ENCODE measurements at places on chromosomes 7 and 10. TPM values are rescaled to one million over a fixed set of nuclear protein-coding genes. Genes with fewer than 3 reads are reported as not detected.
A peak's percentile ranks its signal among the peaks of the same experiment; 100 is the strongest.

The LRRC4 gene
- 0.70 TPM for total RNA-seq

The STEAP2 gene
- not detected for total RNA-seq

The HABP2 gene
- 0.18 TPM for total RNA-seq

DNA sequence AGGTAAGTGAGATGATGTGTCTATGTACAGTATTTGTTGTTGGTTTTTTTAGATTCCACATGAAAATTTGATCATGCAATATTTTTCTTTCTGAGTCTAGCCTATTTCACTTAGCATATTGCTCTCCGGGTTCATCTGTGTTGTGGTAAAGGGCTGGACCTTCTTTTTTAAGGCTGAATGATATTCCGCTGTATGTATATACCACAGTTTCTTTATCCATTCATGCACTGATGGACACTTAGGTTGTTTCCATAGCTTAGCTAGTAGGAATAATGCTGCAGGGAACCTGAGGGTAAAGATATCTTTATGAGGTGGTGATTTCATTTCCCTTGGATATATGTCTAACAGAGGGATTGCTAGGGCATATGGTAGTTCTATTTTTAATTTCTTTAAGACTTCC is 80.8 kb downstream of the FAM107B start:
- H3K27me3 ChIP-seq: peaks cover 13% of the 10 kb centered on the region
- DNase-seq: no peak
- H3K36me3 ChIP-seq: no peaks in the 10 kb centered on the region
- H3K4me3 ChIP-seq: no peak overlapping the region
- H3K4me1 ChIP-seq: peaks cover 2% of the 10 kb centered on the region
- no peak overlapping the region for H3K27ac ChIP-seq

DNA sequence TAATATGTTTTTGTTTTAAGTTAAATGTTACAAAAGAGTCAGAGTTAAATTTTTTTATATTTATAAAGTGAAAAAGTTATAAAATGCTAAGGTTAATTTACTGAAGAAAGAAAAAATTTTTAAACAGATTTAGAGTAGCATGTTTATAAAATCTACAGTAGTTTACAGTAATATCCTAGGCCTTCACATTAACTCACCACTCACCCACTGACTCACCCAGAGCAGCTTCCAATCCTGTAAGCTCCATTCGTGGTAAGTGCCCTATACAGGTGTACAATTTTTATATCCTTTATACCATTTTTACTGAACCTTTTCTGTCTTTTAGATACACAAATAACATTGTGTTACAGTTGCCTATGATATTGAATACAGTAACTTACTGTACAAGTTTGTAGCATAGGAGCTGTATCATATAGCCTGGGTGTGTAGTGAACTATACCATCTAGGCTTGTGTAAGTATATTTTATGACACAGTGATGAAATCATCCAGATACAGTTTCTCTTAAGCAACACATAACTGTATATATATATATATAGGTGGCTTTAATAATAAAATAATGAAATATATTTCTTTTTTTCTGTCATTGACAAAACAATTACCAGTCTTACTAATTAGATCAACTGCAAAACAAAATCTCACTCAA is 79.6 kb downstream of the PTEN start:
- H3K4me3 ChIP-seq: no peak overlapping the region
- peaks cover 18% of the 10 kb centered on the region for H3K4me1 ChIP-seq
- no peaks in the 10 kb centered on the region for H3K27me3 ChIP-seq

The SH2B2 gene
- 8.9 TPM for total RNA-seq

DNA sequence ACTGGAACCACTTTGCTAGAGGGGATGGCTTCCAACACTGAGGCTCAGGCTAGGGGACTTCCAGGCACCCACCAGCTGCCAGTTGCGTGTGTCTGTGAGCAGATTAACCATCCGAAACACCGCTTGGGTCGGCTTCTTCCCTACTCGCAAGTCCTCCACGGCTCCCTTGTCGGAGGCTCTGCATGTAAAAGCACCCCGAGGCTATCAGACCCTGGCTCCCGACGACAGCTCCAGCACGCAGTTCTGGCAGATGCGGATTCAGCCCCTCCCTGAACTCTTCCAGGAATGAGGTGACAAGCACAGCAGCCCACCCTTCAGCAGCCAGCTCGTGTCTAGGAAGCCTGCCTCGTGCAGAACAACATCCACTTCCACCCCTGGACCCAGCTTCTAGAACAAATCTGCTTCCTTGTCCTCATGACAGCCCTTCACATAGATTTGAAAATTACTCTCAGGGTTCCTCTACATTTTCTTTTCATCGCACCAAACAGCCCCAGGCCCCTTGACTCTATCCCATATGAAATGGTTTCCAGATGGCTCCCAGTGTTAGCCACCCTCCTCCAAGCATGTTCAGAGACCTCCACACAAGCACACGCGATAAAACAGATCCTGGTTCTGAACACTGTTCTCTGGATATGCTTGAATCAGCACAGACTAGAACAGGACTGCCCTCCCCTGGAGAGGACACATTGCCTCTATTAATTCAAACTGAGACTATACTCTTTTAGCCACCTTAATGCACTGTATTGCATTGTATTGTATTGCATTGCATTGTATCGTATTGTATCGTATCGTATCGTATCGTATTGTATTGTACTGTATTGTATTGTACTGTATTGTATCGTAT is 44.6 kb downstream of the SLIT1 start:
- peaks cover 12% of the 10 kb centered on the region for H3K4me1 ChIP-seq
- no peaks in the 10 kb centered on the region for H3K36me3 ChIP-seq
- DNase-seq: no peak
- no peak overlapping the region for H3K4me3 ChIP-seq
- peaks cover 75% of the 10 kb centered on the region for H3K27me3 ChIP-seq
- no peak overlapping the region for H3K27ac ChIP-seq

The FGF8 gene
- not detected for total RNA-seq

DNA sequence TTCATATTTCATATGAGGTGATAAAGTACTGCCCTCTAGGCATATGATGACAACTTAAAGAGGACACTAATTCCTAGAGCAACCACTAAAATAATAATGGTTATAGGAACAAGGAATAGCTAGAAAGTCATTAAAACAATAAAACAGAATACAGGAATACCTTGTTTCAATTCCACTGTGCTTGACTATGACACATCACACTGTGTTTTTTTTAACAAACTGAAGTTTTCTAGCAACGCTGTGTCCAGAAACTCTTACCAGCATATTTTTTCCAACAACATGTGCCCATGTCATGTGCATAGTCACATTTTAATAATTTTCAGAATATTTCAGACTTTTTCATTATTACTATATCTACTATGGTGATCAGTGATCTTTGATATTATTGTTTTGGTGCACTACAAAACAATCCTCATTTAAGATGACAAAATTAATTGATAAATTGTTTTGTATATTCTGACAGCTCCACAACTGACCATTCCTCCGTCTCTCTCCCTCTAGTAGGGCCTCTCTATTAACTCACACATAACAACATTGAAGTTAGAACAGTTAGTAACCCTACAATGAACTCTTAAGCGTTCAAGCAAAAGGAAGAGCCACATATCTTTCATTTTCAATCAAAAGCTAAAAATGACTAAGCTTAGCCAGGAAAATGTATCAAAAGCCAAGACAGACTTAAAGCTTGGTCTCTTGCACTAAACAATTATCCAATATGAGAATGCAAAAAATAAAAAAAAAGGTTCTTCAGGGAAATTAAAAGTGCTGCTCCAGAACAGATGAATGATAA is 85.8 kb downstream of the SNX13 start:
- peaks cover 10% of the 10 kb centered on the region for H3K4me1 ChIP-seq
- H3K27me3 ChIP-seq: no peaks in the 10 kb centered on the region
- peak overlapping the region; percentile 28 for H3K27ac ChIP-seq

DNA sequence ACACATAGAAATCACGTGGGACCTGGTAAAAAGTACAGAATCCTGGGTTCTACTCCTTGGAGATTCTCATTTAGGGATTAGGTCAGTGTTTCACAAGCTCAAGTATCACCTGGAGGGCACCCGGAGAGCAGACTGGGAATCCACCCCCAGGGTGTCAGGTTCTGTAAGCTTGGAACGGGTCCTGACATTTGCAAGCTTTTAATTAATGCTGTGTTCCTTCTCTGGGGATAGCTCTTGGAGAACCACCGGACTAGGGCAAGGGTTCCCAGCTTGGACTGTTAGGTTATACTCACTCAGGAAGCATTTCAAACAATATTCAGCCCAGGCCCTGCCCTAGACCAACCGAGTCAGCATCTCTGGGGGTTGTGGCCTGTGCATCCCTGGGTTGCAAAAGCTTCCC is 23.0 kb downstream of the TCF7L2 start:
- no peaks in the 10 kb centered on the region for H3K27me3 ChIP-seq
- no peak for DNase-seq
- H3K27ac ChIP-seq: no peak overlapping the region
- no peak overlapping the region for H3K4me3 ChIP-seq
- peaks cover 60% of the 10 kb centered on the region for H3K36me3 ChIP-seq
- H3K4me1 ChIP-seq: peaks cover 26% of the 10 kb centered on the region

GRCh38 chr7:120628251-120628650 is 229.7 kb downstream of the TSPAN12 start:
- H3K4me3 ChIP-seq: no peak overlapping the region
- no peaks in the 10 kb centered on the region for H3K4me1 ChIP-seq
- no peak overlapping the region for H3K27ac ChIP-seq
- no peaks in the 10 kb centered on the region for H3K36me3 ChIP-seq

- H3K27ac ChIP-seq: peak overlapping the region; percentile 92
- no peaks in the 10 kb centered on the region for H3K36me3 ChIP-seq
- DNase-seq: no peak
- H3K4me3 ChIP-seq: peak overlapping the region; percentile 95
- H3K27me3 ChIP-seq: no peaks in the 10 kb centered on the region
Observed at GRCh38 chr7:112206991-112207592, 597 bp downstream of the ZNF277 start.

GRCh38 chr7:127365164-127365956 is 27.1 kb downstream of the ZNF800 start:
- H3K4me3 ChIP-seq: no peak overlapping the region
- H3K4me1 ChIP-seq: no peaks in the 10 kb centered on the region
- peaks cover 10% of the 10 kb centered on the region for H3K36me3 ChIP-seq
- H3K27me3 ChIP-seq: no peaks in the 10 kb centered on the region

- H3K27me3 ChIP-seq: no peaks in the 10 kb centered on the region
- no peak overlapping the region for H3K4me3 ChIP-seq
- no peak for DNase-seq
- no peaks in the 10 kb centered on the region for H3K36me3 ChIP-seq
- no peak overlapping the region for H3K27ac ChIP-seq
- no peaks in the 10 kb centered on the region for H3K4me1 ChIP-seq
Observed at GRCh38 chr7:144513334-144513733, 109.8 kb upstream of the NOBOX start.

DNA sequence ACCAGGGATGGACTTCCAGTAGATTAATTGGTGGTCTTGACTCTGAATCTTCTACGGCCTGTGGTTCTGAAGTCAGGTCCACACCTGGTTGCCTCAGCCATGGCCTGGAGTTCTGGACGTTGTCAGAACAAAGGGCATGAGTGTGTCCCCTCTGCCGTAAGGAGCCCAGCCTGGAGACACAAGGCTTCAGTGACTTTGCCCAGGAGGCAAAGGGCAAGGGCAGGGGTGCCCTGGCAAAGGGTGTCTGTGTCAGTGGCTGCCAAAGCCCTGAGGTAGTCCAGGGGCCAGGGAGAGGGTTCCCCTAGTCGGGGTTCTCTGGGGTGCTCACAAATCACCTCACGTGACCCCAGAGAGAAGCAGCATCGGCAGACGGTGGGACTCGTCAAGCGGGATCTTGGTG is 273.2 kb upstream of the ZNF32 start:
- peak; percentile 64 for DNase-seq
- no peak overlapping the region for H3K27ac ChIP-seq
- peaks cover 9% of the 10 kb centered on the region for H3K27me3 ChIP-seq
- H3K36me3 ChIP-seq: peaks cover 2% of the 10 kb centered on the region
- H3K4me3 ChIP-seq: no peak overlapping the region
- H3K4me1 ChIP-seq: no peaks in the 10 kb centered on the region

GRCh38 chr7:18357691-18358090 is 137.9 kb upstream of the HDAC9 start:
- no peak for DNase-seq
- no peaks in the 10 kb centered on the region for H3K36me3 ChIP-seq
- H3K4me1 ChIP-seq: peaks cover 6% of the 10 kb centered on the region
- no peaks in the 10 kb centered on the region for H3K27me3 ChIP-seq
- no peak overlapping the region for H3K4me3 ChIP-seq

The PRSS37 gene
- total RNA-seq: not detected

The RP9 gene
- 17.9 TPM for total RNA-seq

- no peak overlapping the region for H3K27ac ChIP-seq
- H3K27me3 ChIP-seq: no peaks in the 10 kb centered on the region
- DNase-seq: peak; percentile 42
- no peaks in the 10 kb centered on the region for H3K36me3 ChIP-seq
Observed at GRCh38 chr7:69018200-69018599, 580.1 kb upstream of the AUTS2 start.

The CYP3A5 gene
- total RNA-seq: not detected

The PPP1R17 gene
- not detected for total RNA-seq
